ENCODE measurements at places on chromosomes 1 and 21. TPM values are rescaled to one million over a fixed set of nuclear protein-coding genes. Genes with fewer than 3 reads are reported as not detected.
A peak's percentile ranks its signal among the peaks of the same experiment; 100 is the strongest.

Gene GNB1
- total RNA-seq: 108 TPM

Gene RXRG
- not detected for total RNA-seq

Gene CHRNB2
- not detected for total RNA-seq

Gene IGSF8
- total RNA-seq: 41.7 TPM

Gene F13B
- total RNA-seq: not detected

Gene FABP3
- not detected for total RNA-seq

Gene TRIM46
- 1.1 TPM for total RNA-seq

Gene FUBP1
- total RNA-seq: 92.5 TPM

Gene SLAMF9
- total RNA-seq: not detected

DNA sequence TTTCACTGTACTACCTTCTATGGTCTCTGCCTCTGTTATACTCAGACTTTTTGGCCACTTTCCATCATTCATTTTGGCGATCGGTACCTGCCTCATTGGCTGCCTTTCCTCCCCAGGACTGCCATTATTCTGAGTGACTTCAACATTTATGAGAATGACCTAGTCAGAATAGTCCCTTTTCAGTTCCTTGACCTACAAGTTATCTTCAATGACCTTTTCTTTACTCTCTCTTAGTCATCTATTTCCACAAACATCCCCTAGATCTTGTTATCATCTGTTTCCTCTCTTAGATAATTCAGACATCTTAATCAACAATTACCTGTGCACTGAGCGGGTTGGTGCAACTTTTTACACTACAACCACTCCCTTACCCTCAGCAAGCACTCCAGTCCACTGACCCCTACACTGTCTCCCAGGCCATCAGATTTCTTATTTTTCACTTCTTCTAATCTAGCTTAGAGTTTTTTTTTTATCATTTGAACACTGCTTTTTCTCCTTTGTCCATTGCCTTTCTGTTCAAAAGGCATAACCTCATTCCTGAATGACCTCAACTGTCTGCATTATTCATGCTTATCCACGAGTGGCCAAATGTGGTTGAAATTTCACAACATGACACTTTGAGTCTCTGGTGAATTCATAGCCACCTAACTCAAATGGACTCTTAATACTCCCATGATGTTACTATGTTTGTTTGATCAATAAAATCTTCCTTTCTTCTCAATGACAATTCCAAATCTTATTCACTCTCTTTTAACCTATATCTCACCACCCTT, 112.7 kb downstream of the HMCN1 start:
- DNase-seq: no peak

GRCh38 chr1:162357681-162358266, 18.9 kb downstream of the SPATA46 start:
- no peak for DNase-seq

- DNase-seq: no peak
These were observed 189.5 kb upstream of the C1orf174 start for GRCh38 chr1:4089421-4090175.

DNA sequence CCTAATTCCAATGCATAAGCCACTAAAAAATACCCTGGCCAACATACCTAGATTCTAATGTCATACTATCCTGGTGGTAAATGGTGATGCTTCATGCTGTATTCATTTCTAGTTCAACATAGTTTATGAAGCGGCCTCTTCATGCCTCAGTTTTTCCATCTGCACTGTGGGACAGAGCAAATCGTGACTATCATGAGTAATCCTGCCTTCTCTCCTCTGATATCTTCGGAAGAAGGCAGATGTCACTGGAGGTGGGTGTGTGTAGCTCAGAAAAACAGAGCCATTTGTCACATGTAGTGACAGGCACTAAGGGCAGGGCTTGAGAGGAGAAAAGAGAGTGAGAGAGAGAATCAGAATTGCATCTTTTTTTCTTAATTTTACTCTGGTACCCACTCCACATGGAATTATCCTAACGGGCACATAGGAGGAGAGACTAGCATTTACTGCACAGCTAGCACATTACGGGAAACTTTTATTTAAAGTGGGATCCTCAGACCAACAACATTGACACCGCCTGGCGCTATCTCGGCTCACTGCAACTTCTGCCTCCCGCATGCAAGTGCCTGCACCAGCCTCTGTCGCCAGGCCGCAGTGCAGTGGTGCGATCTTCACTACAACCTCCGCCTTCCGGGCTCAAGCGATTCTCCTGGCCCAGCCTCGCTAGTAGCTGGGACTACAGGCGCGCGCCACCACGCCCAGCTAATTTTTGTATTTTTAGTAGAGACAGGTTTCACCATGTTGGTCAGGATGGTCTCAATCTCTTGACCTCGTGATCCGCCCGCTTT, 78.4 kb upstream of the KCNA3 start:
- no peak for DNase-seq

- DNase-seq: peak; percentile 24
These were observed 129.7 kb upstream of the ZBTB40 start for GRCh38 chr1:22321917-22322316.

- peak; percentile 63 for DNase-seq
These were observed 25.7 kb downstream of the PRMT2 start for GRCh38 chr21:46661211-46661625.

- no peak for DNase-seq
These were observed 17.9 kb upstream of the CENPF start for GRCh38 chr1:214584805-214585766.

- DNase-seq: no peak
These were observed 299.1 kb downstream of the CAMTA1 start for GRCh38 chr1:7084232-7084894.

- no peak for DNase-seq
These were observed 12.2 kb upstream of the CD2 start for GRCh38 chr1:116741836-116742565.

- peak; percentile 73 for DNase-seq
These were observed 12.0 kb downstream of the UBE2Q1 start for GRCh38 chr1:154546264-154547063.

DNA sequence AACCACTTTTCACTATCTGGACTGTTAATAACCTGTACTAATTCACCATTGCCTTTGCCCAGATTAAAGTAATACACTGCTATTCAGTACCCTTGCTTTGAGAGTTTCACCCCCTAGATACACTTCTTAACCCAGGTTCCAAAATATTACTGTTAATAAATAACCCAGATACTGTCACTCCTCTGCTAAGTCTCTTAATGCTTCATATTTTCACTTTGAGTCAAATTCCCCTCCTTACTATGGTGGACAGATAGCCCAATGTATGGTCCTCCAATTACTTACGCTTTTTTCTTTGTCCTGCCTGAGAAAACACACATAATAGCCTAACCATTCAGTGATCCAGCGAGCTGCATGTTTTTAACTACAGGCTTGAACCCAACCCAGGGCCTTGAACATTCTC, 152.5 kb downstream of the NEGR1 start:
- no peak for DNase-seq

DNA sequence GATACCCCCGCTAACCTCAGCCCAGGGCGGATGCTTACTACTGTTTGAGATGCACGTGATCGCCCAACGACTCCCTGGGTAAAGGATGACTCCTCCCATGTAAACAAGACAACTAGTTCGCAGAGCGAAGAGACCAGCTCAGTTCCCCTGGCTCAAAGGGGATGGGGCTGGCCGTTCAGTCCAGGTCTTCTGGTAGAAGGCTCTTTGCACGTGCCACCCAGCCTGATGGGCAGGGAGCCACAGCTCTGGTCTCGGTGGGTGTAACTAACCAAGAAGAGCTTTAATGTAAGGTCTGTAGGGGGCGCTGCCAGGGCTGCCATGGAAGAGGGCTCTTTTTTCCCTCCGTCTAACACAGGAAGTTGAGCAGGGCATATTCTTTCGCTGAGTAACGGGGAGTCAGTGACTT, 49.4 kb upstream of the PARP1 start:
- DNase-seq: no peak

GRCh38 chr1:13703558-13704490, 3.8 kb downstream of the PRDM2 start:
- no peak for DNase-seq

GRCh38 chr21:35855484-35855883, 204.8 kb downstream of the SETD4 start:
- no peak for DNase-seq

DNA sequence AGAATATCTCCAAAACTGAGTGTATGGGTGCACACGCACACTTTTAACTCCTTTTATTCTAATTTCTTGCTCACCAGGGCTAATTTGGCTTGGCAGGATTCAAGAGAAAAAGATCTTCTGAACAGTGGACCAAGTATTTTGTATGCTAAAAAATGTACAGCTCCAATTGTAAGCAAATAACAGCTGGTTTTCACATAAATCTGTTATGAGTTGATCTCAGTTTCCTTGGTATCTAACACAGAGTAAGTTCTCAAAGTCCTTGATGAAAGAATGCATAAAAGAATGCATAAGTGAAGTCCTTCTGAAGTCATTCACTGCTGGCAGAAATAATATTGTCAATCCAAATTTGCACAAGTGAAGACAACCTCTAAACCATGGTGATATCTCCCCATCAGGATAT, 213.0 kb downstream of the OMA1 start:
- DNase-seq: no peak

DNA sequence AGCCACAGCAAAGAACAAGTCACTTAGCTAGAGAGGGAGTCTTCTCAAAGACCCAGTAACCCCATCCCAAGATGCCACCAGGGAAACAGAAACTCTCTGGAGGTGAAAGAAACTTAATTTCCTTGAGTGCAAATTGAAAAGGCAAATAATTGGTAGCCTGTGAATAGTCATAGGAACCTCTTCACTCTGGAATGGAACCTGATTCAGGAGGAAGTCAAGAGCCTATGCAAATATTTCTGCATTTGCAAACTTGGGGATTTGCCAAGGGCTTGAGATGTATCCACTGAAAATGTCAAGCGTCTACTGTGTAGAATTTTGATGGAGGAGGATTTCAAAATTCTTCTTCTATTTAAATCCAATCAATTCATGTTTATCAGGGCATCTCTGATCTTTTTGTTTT, 5.7 kb downstream of the HIVEP3 start:
- no peak for DNase-seq

GRCh38 chr1:87150143-87150542, 178.5 kb upstream of the LMO4 start:
- DNase-seq: no peak

DNA sequence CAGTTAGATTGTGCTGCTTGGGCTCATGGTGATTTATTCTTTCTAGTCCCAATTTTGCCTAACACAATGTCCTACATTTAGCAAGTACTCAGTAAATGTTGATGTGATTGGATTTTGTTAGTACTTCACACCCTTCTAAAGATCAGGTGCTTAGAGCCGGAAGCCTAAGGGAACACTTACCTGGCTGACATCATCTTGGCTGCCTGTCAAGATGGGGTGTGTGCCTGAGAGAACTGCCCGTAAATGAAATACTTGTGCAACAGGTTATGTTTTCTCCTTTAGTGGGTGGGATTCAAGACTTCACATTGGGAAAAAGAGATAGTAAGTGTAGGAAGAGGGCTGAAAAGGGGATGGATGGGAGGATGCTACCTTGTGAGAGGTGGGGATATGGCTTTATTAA, 75.5 kb upstream of the MACF1 start:
- no peak for DNase-seq

DNA sequence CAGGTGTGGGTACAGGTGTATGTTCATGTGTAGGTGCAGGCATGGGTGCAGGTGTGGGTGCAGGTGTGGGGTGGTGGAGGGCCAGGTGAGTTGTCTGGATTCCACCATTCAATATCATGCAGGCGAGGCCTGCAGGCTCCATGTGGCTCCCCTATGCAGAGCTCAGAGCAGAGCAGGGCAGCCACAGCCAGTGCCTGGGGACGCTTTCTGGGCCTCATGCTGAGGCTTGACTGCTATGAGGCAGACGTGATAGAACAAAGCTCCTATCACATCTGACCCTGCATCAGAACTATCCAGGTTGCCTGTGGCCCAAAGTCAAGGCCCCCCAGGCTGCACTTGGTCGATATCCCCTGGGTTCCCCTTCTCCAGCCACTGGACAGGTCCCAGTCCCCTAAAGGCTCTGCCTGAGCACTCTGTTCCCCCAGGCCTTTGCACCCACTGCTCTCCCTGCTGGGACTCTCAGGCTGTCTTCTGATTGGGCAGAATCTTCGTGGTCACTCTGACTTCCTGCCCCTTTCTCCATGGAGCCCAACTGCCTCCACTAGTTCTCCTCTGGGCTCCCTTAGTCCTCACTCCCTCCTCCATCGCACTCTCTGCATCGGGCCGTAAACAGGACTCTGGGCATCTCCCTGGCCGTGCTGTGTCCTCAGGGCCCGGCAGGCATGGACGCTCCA, 78.6 kb upstream of the ACTL8 start:
- no peak for DNase-seq

DNA sequence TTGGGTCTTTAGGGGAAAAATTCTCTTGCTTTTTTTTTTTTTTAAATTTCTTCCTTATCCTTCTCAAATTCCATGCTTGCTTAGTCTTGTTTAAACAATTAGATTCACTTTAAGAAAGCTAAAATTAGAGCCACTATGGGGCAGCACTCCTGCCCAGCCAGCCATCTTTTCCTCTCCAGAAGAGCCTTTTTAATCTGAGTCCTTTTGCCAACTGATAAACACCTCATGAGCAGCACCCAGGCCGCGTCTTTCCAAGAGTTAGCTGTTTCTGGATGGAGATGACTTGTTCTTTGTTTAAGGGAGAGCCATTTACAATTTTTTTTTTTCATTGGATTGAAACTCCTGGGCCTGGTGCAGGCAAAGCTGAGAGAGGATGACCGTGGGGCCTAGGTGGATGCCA, 53.3 kb upstream of the TSPAN2 start:
- DNase-seq: peak; percentile 58

DNA sequence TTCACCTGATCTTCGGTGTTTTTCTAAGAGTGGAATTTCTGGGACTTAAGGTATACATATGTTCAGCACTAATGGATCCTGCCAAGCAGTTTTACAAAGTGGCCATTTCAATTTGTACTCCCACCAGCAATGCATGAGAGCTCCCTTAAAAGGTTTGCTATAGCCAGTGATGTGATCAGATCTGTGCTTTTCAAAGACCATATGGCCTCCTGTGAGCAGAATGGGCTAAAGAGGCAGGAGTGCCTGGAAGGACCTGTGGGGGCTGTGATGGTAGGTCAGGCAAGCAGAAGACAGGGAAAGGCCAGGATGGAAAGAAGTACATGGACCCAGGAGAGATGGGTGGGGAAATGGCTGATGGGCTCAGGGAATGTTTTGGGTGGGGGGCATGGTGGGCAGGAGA, 252.7 kb downstream of the DISC1 start:
- no peak for DNase-seq

- no peak for DNase-seq
These were observed 24.3 kb upstream of the TMEM39B start for GRCh38 chr1:32048440-32048839.

- DNase-seq: no peak
These were observed 38.2 kb downstream of the MATN1 start for GRCh38 chr1:30684881-30685795.

- DNase-seq: no peak
These were observed 159.0 kb downstream of the PTBP2 start for GRCh38 chr1:96880626-96881025.

DNA sequence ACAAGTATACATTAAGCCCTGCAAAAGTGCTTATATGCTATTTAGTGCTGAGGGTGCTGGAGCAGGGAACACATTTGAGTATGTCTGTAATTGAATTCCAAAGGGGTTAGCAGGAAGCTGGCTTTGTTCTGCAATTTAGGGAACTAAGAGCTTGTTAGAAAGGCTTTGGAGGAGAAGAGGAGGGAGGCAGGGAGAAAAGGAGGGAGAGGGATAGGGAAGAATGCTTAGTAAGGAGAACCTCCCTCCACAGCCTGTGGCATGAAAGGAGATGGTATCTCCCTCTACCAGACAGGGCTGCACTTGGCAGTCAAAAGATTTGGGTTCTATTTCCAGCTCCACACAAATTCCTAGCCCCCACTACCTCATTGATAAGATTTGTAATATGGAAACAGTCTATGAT, 217.8 kb downstream of the DAB1 start:
- DNase-seq: no peak

Data from SJSA1 (cell line).